ENCODE measurements at places on chromosomes 12 and 14. TPM values are rescaled to one million over a fixed set of nuclear protein-coding genes. Genes with fewer than 3 reads are reported as not detected.
A peak's percentile ranks its signal among the peaks of the same experiment; 100 is the strongest.

The LRP1-AS gene
- not detected for total RNA-seq

The PLEKHG7 gene
- total RNA-seq, result not detected

GRCh38 chr14:85415015-85415712 lies 114.8 kb upstream of the FLRT2 start:
- DNase-seq, result no peak

The LHX5 gene
- not detected for total RNA-seq

DNA sequence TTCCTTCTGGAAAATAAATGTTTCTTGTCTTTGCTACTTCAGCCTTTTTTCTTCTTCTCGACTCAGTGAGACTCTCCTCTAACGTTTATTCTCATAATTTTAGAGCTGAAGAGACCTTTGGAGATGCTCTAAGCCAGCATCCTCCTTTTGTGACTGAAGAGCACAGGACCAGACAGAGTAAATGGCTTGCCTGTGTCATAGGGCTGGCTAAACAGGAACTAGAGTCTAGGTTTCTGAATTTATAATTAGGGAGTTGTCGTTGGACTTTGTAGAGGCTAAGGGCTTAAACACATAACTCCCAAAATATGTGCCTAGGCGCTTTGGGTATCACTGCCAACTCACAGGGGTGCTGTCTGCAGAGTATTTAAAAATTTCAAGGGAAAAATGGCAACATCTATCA lies 98.5 kb downstream of the FGD4 start:
- no peak for DNase-seq

The RHOJ gene
- 63.6 TPM for total RNA-seq

DNA sequence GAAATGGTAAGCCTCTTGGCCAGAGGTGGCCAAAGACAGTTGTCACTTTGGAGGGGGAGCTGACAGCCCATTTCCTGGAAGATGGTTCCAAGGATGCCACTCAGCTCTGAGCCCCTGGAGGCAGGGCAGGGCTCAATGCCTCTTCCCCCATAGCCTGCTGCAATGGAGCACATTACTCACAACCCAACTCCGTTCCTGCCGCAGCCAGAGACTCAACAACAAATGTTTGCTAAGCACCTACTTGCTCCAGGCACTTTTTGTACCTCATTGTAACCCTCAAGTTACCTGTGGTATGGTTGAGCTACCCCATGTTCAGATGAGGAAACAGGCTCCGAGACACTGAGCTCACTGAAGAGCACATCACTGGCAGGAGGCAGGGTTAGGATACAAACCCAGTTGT lies 19.5 kb downstream of the IRF2BPL start:
- no peak for DNase-seq

- DNase-seq, result no peak
These were observed 18.8 kb upstream of the FLVCR2 start for GRCh38 chr14:75559451-75560222.

- no peak for DNase-seq
These were observed 474.0 kb downstream of the ZFP36L1 start for GRCh38 chr14:68318828-68319227.

DNA sequence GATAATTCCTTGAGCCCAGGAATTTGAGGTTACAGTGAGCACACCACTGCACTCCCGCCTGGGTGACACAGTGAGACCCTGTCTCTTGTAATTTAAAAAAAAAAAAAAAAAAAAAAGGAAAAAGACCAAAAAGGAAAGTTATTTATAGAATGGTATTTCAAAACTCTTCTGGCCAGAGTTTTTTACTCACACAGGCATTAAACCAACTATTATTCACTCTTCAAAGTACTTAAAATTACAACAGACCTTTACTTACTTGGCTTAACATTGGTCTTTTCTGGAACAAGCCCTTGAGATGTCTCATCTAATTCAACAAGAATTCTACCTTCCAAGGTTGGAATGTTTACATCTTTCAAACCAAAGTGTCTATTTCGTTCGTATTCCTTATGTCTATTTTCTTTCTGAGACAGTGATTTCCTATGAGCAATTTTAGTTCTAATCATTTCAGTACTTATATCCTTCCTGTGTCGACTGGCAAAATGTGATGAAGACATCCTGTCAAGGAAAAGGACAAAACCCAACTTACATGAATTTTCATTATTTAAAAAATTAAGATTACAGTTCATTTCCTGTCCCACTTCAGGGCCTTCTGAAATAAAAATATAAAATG lies 2.6 kb downstream of the DLGAP5 start:
- no peak for DNase-seq

DNA sequence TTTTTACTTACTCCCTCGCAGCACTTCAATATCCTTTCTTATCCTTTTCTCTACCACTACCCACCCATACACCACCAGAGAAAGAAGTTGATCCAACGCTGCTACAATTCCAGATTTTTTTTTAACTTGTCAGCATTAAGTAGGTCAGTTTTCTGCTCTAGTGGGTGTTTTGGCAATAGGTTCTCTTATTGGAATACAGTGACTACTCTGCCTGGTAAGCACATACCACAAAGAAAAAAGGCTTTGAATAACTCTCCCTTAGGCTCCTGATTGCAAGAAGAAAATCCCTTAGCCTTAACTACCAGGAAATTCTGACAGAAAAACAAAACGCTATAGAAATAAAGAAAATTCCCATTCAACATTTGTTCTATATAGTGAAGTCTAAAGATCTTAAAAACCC lies 72.0 kb downstream of the NUMB start:
- DNase-seq, result no peak

DNA sequence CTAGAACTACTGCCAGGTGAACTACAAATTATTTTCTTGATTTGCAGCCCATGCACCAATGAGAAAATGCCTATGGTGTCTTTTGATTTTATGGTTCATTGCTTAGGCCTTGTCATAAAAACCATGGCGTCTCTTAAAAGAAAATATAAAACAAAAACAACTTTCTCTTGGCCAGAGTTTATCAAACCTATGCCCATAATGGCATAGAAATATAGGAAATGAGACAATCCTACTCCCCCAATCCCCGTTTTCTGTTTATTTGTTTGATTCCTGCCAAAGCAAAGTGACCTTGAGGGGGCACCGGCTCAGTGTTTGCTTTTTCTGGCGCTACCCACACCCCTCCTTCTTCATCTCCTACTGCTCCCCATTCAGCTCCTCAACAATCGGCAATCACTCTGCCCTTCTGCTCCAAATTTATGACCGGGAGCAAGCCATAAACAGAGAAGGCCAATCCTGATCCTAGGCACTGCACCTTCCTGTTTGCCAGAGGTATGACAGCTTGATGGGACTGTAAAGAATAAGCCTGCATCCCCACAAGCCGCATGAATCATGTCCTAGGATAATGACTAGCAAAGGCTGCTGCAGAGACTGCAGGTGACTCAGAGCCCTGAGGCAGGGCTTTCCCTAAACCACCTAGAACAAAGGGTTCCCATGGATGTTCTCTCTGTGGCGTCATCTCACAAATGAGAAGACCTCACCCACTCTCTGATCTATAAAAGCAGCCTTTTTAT lies 874.9 kb downstream of the NRXN3 start:
- no peak for DNase-seq

The ISCA2 gene
- 22.4 TPM for total RNA-seq

- peak; percentile 75 for DNase-seq
These were observed 1.7 kb downstream of the CCND2 start for GRCh38 chr12:4275016-4275869.

GRCh38 chr14:36452860-36453259 lies 67.2 kb downstream of the NKX2-1 start:
- no peak for DNase-seq

GRCh38 chr12:91818227-91819131 lies 327.2 kb downstream of the BTG1 start:
- DNase-seq, result no peak

DNA sequence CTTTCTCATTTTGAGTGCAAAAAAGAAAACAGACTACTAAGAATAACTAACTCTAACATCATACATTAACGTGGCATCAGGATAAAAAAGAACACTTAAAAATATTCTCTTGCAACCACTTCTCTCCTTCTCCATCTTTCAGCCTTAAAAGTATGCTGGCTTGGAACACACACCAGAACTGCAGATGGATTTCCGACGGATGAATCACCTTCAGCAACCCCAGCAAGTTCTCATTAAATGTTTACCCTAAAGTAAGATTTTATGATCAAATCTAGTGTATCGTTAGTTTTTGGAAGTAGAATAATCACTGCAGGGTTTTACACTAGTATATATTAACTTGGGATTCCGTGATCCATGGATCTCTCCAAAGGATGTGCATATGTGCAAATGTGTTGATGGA lies 1.2 kb downstream of the NEK9 start:
- DNase-seq, result no peak
